Ureter (tissue), 1 donor: ENCODE measurements at places on chromosomes 1 and 21.
A peak's percentile ranks its signal among the peaks of the same experiment; 100 is the strongest.

DNA sequence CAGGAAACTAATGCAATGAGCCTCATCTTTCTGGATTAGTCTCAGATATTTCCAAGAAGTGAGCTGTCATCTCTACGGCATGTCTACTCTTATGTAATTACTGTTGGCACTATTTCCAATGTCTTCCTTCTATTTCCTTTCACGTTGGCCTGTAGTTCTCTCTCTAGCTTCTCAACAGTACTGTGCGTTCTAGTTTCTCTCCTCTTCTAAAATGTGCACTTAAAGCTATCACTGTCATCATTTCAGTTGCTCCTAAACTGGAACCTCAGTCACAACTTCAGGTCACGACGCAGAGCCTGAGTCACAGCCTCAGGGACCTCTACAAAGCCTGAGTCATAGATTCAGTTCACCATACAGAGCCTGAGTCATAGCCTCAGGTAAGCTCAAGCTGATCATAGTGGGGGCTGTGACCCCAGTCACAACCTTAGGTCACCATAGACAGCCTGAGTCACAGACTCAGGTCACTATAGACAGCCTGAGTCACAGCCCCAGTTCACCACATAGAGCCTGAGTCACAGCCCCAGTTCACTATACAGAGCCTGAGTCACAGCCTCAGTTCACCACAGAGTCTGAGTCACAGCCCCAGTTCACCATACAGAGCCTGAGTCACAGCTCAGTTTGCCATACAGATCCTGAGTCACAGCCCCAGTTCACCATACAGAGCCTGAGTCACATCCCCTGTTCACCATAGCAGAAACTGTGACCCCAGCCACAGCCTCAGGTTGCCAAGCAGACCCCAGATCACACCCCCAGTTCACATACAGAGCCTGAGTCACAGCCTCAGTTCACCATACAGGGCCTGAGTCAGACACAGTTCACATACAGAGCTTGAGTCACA is 13.0 kb downstream of the WNT9A start:
- DNase-seq = no peak

DNA sequence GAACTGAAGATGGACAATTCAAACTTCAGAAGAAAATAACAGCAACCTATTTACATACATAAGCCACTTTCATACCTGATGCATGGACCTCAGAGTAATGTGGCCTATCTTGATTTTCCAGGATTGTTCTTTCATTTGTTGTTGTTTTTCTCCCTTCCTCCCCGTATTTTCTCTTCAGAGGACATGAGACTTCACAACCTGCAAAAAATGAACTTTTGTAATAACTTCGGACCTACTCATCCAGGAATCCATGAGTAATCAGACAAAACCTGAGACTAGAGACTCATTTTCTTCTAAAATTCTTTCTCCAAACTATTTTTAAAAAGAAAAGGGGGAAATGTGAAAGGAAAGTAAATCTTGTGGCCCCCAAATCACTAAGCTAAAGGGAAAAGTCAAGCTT is 17.6 kb upstream of the PLA2G5 start:
- DNase-seq = no peak

DNA sequence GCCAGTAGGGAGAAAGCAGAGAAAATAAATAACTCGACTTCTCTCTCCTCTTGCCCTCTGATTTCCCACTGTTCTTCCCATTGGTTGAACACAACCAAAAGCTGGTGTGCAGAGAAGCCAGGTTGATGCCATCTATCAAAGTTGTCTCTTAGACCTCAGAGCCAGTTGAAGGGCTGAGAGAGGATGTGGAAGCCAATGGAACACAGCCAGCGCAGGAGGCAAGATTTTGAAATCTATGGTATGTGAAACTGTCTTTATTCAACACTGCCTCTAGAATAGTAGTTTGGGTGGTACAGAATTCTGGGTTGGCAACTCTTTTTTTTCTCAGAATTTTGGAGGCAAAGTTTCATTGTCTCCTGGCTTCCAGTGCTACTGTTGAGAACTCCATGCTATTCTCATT is 11.3 kb upstream of the SMAP2 start:
- DNase-seq = no peak

DNA sequence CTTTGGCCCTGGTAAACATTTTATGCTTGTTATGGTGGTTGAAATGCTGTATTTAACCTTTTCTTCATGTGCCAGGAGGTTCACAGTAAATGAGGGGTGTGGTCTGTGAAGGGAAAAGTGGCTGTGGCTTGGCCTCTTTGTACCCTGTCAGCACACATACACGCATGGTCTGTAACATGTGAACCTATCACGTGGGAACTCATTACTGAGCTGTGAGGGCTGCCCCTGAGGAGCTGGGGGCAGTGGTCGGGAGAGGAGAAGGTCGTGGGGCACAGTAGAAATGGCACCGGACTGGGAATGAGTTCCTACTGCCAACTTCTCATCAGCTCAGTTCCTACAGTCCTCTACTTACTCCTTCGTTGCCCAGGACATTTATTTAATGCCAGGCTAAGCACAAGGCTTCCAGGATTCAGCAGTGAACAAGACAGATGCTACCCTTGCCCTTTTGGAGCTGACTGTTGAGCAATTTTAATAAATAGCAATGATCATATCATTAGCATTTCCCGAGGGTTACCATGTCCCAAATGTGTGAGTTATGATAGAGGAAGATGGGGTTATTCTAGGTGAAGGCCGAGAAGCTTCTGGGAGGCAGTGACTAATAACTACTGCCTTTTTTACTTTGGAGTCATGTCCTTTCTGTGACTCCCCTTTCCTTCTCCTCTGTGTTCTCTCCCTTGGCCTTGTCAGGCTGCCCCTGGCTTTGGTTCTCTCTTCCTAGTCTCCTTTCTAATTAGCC is 38.8 kb downstream of the DDR2 start:
- no peak for DNase-seq

GRCh38 chr1:19639999-19640362 is 4.1 kb upstream of the NBL1 start:
- DNase-seq = no peak

GRCh38 chr1:51689643-51690042 is 72.8 kb downstream of the OSBPL9 start:
- DNase-seq = no peak

DNA sequence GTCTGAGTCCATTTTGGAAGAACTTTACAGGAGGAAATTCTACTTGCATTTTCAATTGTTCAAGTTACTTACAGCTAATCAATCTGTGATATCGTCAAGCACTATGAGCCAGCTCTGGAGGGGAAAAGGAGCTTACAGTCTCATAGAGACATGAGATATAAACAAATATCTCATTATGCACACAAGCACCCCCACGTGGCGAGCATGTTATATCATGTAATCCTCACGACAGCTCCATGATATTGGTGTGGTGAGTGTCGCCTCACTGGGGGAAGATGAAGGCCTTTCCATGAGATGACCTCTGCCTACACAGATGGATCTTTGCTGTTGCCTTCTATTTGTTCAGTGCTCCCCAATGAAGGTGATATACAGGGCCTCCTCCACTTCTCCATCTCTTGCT is 34.6 kb downstream of the TNR start:
- DNase-seq = no peak

DNA sequence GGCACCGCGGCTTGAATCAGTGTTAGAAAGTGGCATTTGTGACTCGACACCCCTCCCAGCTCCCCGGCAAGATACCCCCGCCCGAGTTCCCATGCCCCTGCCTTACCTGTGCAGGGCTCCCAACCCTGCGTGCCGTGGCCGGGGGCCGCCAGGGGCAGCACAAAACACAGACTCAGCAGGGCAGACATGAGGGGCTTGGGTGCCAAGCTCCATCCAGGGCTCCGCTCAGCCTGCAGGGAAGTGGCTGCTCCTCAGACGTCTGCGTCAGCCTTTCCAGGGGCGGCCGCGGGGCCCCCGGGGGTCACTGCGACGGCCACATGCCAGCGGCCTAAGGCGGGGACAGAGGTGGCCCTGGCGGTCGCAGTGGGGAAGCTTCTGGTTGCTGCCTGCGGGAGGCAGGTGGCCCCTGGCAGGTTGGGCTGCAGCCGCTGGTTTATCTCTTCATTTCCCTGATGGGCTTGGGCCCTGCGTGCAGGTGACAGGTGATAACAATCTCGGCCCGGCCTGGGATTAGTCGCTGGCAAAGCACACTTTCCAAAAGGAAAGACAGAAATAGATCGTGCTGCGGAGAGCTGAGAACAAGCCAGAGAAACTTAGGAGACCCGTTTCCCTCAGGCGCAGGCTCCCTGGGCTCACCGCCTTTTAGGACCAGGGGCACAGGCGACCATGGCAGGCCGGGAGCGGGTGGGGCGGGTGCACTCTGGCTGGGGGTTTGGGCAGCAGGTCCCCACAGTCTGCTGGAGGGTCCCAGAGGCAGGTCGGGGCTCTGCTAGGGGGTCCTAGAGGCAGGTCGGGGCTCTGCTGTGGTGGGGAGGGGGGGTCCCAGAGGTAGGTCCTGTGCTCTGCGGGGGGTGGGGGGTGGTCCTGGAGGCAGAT is at the start of gene TSPEAR:
TSPEAR (minus strand) TSS at position 246 of the 876 bp plus-strand sequence; CDS start at position 188, 58 bp downstream.
- DNase-seq = peak; percentile 32

DNA sequence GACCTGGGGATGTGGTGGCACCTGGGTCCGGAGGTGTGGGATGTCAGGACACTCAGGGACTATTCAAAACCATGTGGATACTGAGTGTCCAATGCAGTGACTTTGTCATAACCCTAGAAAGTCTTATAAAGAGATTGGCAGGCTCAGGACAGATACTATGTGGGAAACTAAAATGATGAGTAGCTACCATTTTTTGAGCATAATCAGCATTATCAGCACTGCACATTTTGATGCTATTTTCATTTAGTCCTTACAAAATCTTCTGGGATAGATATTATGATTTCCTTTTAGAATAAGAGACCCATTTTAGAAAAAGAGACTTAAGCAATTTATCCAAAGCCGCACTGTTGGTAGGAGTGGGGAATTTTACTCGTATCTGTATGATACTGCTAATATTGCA is 93.4 kb downstream of the DNM3 start:
- DNase-seq = no peak

GRCh38 chr1:68321084-68321685 is 88.9 kb upstream of the WLS start:
- peak; percentile 76 for DNase-seq

DNA sequence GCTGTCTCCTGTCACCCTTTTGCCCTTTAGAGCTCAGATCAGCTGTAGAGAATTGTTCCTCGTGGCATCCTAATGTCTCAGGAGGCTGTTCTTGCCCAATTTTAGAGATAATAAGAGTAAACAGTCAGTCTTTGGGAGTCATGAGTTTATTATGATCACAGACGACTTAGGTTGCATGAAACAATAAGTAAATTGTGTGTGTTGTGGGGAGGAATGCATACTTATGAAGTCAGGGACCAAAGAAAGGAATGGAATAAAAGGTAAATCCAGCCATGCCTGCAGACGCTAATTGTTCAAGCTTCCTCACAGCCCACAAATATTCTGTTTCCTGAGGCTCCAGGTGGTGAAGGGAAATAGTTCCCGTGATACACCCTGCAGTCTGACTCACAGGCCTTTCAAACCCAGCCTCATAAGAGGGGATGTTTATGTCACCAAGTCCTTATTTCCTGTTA is 897 bp downstream of the EPHX4 start:
- DNase-seq = no peak

DNA sequence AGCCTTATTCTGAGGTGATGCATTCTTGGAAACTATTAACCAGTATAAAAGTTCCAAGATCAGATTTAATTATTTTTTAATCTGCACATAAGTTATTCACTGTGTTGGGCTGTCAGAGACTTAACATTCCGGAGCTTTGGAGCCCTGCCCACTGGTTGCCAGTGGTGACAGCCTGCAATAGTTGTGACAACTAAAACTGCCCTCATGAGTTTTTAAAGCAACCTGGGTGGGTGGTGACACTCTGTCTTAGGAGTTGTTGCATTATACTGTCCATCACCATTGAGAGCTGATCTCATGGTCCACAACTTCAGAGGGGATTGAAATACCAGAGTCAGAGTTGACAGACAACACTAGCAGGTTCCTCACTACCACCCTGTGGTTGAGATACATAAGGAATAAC is 653.9 kb upstream of the USP24 start:
- DNase-seq = no peak

- no peak for DNase-seq
Measured at GRCh38 chr1:143691400-143691891, 280.3 kb downstream of the FAM72C start.

- no peak for DNase-seq
Measured at GRCh38 chr1:228171221-228171891, 5.8 kb downstream of the IBA57 start.

- DNase-seq = no peak
Measured at GRCh38 chr1:18686540-18686939, 55.9 kb downstream of the PAX7 start.

GRCh38 chr1:234114648-234115307 is 210.3 kb downstream of the SLC35F3 start:
- DNase-seq = no peak

DNA sequence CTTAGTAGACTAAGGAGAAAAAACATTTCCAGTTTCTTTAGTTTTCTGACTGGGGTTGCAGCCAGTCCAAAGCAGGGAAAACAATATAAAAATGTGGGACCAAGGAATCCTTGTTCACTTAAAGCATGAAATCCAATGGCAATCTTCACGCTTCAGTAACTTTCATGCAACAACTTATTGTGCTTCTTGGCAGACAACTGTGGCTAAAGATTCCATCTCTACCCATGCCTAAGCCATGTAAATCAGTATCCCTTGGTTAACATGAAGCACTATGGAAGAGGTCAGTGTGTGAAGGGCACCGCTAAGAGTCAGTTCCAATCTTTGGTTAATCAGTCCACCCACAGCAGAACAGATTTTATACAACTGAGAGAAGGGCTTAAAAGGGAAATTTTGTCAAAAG is 201.8 kb upstream of the GREM2 start:
- DNase-seq = no peak

GRCh38 chr1:171431994-171432393 is 53.3 kb upstream of the PRRC2C start:
- DNase-seq = no peak

GRCh38 chr1:108560874-108561459 is 1.1 kb downstream of the EEIG2 start:
- DNase-seq = peak; percentile 49

GRCh38 chr1:162113419-162113818 is 43.9 kb downstream of the NOS1AP start:
- DNase-seq = no peak

DNA sequence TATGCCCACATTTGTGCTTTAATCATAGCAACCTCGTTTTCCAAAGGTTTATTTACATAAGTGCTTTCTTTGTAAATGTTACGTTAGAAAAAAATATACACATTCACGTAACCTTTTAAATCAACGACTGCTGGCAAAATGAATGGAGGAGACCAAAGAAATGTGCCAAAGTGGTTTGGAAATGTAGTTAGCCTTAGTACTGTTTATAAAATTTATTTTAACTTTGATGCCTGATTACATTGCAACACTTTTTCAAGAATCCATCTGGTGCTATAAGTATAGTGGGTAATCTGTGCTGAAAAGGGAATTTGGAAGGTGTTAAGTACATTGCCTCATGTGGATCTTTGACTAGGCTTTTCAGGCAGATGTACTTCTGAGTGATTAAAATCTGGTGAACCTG is 108.9 kb downstream of the IFI44 start:
- no peak for DNase-seq
